ENCODE measurements at places on chromosomes 2 and 18.
A peak's percentile ranks its signal among the peaks of the same experiment; 100 is the strongest.

DNA sequence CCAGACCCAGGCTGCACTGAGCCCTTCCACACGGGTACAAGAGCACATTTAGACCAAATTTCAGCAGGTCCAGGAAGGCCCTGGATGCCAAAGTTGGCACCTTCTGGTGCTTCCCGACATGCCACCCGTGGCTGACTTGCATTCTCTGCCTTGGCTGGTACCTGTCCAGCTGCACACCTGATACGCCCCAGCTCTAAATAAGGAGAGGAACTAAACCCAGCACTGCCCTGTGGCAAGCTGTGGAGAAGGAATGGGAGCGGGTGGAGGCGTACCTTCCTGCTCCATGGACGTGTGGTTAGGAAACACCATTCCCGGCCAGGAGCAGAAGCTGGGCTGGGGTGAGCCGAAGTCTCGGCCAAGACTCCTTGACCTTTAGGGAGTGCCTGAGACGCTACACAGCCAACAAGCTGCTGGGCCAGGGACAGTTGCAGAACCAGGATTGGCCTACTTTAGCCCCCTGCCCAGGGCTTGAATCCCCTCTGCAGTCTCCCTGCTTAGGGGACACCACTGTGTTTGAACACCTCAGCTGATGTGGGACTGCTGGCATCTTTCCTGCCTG, 86.5 kb upstream of the TAF1B start:
- no peak for DNase-seq

- DNase-seq, result no peak
Observed at GRCh38 chr2:71816815-71817214, 330.8 kb downstream of the CYP26B1 start.

DNA sequence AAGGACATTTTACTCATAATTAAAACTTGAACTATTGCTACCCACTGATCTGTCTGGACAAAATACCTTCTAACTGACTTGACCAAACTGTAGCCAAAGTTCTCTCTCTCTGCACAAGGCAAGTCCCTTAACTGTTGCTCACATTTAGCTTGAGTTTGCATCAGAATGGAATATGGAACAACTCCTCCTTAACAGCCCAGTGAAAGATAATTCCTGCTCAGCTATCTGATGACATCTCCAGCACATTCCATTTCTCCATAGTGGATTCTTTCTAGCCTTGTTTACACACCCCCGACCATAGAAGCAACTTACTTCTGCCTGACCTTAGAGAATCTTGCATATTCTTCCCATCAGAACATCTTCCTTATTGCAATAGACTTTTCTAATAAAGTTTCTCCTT, 317.2 kb upstream of the CDH2 start:
- DNase-seq, result no peak

- peak; percentile 43 for DNase-seq
Observed at GRCh38 chr2:30472326-30472725, 25.3 kb downstream of the LCLAT1 start.

GRCh38 chr2:32714521-32714920, 86.7 kb downstream of the TTC27 start:
- no peak for DNase-seq

DNA sequence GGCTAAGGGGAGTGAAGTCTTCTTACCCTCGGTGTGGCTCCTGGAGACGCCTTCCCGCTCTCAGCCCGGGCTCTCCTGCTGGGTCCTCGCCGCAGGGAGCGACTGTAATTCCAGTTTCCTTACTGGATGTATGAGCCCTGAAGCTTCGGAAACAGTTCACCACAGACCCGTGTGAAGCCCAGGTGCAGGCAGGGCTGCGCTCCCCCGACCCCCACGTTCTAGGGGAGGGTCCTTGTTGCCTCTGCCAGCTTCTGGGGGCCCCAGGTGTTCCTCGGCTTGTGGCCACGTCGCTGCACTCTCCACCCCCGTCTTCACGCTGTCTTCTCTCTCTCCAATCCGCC, 5.1 kb upstream of the ASB1 start:
- DNase-seq, result no peak

DNA sequence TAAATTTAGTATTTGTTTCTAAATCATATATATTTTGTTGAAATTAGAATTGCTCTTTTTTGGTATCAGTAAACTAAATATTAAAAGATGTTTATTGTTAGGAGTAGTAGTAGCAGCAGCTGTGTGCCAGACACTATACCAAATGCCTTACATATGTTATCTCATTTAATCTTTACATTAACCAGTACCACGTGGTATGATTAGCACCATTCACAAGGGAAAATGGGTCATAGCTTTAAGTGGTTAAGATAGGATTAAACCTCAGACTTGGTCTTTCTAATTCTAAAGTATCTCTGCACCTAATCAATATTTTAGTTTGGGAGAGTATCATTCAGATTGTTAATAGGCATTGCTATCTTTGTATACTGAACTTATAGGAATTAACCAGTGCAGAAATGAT, 29.0 kb downstream of the PSMD14 start:
- no peak for DNase-seq

GRCh38 chr2:16030206-16031057, 90.1 kb downstream of the MYCN start:
- no peak for DNase-seq

- no peak for DNase-seq
Observed at GRCh38 chr18:57585855-57586250, 649 bp downstream of the FECH start.

- no peak for DNase-seq
Observed at GRCh38 chr2:46563186-46563585, 83.8 kb downstream of the TMEM247 start.

DNA sequence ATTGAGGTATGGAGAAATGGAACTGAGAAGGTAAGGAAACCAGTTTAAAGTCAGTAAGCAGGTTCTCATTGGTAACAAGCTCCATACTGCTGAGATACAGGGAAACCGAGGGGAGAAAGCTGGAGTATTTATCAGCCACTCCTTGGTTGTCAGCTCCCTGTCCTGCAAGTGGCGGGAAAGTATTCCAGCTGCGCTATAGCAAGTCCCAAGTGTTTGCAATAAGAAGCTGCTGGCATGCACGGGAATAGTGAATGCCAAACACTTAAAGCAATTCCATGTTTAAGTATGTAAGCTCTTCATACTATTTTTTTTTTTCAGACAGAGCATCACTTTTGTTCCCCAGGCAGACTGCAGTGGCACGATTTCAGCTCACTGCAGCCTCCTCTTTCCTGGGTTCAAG, 1601.1 kb downstream of the SUCLG1 start:
- DNase-seq, result no peak

GRCh38 chr2:171515672-171516298, 6.5 kb upstream of the CYBRD1 start:
- no peak for DNase-seq

DNA sequence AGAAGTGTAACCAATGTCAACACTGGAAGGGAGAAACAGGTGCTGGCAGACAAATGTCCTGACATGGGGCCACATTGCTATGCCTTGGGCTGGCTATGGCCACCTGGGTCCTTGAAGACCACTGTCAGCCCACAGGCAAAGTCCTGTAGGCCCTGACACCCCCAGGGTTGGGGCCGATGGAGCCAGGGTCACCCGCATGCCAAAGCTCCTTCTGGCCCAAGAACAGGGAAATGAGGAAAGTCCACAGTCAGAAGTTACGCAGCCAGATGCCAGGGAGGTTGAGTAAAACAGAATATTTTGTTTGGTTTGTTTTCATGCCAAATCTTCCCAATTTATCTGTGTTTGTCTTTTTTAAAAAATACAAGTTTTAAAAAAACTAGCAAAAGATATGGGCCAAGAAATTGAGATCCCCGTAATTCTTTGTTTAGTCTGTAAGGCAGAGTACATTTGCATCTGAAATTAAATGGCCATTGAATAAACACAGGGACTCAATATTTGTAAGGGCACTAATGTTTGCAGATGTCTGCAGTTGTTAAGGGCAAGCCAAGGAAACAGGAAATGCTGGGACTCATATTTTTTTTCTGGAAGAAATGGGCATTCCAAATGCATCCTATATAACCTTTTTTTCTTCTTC, 186.4 kb downstream of the FAM210A start:
- no peak for DNase-seq

DNA sequence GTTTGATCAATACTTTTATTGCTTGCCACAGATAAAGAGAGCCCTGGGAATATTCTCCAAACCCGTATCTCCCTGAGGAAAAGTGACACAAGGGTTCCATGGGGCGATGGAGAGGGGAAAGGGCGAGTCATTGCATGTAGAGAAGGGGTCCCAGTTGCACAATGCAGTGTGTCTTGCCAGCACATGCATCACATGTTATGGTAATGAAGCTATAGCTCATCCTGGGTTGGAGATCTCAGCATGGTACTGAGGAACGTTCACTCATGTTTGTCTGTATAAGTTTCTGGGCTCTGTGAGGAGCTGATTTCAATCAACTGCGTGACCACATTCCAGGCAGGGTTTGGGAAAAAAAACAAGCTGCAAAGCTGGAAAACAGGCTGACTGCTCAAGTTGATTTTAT, 220.7 kb upstream of the MC4R start:
- DNase-seq, result no peak

DNA sequence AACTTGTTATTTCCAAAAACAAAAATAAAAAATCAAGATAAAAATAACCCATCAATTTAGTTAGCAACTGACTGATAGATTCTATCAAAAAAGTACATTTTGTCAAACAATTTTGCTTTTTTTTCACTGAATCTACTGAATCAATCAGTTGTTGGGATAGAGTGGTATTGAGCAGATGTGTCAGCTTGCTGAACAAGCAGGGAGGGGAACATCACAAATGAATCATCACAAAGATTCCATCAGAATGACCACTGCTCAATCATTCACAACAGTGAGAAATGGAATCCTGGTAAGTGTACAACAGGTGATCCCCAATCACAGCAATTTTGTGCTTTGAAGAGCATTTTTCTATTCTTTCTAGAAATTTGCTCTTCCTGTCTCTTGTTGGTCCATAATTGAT, 12.3 kb upstream of the SLC14A2 start:
- DNase-seq, result no peak

GRCh38 chr2:191703079-191703725, 25.3 kb downstream of the NABP1 start:
- no peak for DNase-seq

DNA sequence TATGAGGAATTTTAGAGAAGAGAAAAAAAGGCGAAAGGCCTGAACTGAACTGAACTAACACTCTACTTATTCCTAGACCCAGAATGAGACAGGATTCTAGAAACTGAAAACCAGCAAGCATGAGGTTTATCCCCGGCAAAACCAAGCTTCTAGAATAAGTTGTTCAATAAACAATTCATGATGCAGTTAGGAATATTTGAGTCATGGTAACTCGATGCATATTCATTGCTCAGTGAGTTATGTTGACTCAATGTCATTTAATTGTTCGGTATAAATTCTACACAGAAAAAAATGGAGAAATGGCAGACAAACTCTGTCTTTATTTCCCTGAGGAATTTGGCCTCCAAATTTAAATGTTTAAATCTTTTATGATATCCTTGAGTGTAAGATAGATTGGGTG, 321.5 kb downstream of the SATB2 start:
- no peak for DNase-seq

DNA sequence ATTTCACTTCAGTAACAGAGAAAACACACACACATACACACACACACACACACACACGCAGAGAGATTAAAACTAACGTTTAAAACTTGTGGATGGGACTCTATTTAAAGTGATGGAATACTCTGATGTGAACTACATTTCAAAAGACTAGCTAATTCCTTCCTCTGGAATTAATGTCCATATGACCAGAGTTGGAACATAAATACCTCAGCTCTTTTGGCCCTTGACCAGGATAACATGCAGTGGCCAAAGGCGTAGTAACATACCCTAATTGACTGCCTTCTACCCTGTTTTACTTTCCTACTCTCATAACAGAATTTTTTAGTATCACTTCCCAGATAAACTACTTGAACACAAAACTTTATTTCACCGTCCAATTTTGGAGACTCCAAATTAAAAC, 671.3 kb upstream of the CHAC2 start:
- no peak for DNase-seq

DNA sequence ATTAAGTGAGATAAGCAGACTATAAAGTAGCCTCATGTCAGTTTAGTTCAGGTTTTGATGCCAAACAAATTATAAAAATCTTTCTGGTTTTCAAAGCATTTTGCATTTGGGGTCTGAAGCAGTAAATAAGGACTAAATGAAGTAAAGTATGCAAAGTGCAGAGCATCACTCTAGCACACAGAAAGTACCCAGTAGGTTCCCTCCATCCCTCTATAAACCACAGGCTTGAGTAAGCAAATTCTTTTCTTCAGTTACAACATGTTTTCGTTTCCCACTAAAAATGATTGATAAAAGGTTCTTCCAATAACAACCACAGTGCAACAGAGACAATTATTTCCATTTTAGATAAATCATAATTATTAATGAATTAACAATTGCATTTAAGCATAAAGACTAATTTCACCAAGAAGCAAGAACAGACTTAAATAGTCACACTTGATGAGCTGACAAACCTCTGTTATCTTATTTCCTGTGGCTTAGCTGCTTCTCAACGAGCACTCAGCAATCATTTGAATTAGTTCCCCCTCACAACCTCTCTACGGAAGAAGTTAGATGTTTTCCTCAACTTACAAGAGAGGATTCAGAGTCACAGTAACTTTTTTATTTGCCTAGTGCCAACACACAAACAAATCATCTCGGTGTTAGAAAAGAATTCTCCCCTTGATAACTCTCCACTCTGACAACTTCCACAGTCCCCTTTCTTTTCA, 249.8 kb downstream of the NBAS start:
- no peak for DNase-seq

GRCh38 chr2:24123922-24124580, 782 bp downstream of the FAM228B start:
- DNase-seq, result no peak

GRCh38 chr2:142707318-142707717, 170.1 kb upstream of the KYNU start:
- no peak for DNase-seq

- peak; percentile 96 for DNase-seq
Observed at GRCh38 chr2:88739985-88740600, 48.6 kb downstream of the RPIA start.

DNA sequence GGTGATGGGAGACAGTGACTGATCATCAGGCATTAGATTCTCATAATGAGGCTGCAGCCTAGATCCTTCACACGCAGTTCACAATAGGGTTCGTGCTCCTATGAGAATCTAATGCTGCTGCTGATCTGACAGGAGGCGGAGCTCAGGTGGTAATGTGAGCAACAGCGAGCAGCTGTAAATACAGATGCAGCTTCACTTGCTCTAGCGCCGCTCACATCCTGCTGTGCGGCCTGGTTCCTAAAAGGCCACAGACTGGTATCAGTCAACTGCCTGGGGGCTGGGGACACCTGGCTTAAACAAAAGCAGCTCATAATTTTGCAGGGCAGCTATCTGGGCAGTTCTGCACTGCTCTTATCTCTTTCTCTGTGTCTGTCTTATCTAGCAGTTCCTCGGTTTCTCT, 20.4 kb upstream of the CD226 start:
- DNase-seq, result no peak
